NCI-H510A (cell line): ENCODE measurements at places on chromosomes 1 and 21.

GRCh38 chr1:90718411-90719329, 1.6 kb upstream of the BARHL2 start:
- DNase-seq = peak; percentile 42

DNA sequence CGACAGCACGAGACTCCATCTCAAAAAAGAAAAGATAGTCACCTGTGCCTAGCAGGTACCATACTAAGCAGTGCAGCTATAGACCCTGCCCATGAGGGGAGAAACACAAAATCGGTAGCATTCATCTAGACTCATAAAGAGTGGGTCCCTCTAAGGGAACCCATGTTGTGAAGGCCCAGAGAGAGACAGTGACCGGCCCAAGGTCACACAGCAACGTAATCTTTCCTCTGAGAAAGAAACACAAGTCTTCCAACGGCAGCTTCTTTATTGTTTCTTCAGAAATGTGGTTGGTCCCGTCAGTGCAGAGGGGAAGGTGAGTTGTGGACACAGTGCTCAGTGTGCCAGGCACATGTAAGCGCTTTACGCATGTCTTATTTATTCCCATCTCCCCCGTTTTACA, 198.6 kb upstream of the TMEM51 start:
- DNase-seq = no peak

- no peak for DNase-seq
Observed at GRCh38 chr1:24898152-24898908, 31.7 kb downstream of the RUNX3 start.

- no peak for DNase-seq
Observed at GRCh38 chr21:31180256-31181081, 142.2 kb upstream of the KRTAP19-8 start.

GRCh38 chr1:20399606-20400180, 86.3 kb downstream of the CAMK2N1 start:
- no peak for DNase-seq

DNA sequence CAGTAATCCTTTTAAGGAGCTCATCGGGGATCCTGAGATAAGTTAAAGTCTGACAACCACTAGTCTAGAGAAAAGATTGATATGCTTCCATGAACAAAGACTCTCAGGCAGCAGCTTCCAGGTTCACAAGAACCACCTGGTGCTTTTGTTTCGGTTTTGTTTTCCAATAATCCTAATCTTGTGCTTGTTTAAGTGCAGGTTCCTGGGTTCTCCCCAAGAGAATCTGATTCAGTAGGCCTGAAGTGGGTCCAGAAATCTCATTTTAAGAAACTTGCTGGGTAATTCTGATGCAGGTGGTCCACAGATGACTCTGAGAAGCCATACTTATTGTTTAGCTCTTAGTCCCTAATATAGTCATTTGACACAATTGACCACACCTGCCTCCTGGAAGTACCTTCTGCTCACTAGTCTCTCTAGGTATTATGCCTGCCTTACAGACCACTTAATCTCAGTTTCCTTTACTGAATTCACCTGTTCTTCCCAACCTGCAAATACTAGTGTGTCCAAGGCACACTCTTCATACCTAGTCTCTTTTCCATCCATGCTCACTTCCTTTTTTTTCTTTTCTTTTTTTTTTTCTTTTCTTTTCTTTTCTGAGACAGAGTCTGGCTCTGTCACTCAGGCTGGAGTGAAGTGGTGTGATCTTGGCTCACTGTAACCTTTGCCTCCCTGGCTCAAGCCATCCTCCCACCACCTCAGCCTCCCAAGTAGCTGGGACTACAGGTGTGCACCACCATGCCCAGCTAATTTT, 20.5 kb upstream of the FRRS1 start:
- DNase-seq = no peak

- DNase-seq = no peak
Observed at GRCh38 chr1:15899266-15899665, 51.8 kb downstream of the SPEN start.

- DNase-seq = no peak
Observed at GRCh38 chr1:109620401-109620791, 759 bp downstream of the AMPD2 start.

DNA sequence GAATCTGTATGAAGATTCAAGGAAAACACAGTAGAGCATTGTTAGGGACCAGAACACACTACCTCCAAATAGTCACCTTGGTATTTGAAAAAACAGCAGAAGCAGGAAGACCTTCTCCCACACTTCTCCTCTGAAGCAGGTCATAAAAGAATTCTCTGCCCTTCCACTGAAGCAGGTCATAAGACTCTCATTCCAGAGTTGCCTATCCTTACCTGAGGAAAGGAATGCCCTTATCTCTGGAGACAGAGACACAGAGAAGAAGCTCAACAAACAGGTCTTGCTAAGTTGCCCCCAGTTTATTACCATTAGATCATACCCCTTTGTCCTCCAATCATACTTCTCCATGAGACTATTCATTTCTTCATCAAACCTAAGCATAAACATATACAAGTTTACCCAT, 225.8 kb upstream of the TNR start:
- DNase-seq = no peak

DNA sequence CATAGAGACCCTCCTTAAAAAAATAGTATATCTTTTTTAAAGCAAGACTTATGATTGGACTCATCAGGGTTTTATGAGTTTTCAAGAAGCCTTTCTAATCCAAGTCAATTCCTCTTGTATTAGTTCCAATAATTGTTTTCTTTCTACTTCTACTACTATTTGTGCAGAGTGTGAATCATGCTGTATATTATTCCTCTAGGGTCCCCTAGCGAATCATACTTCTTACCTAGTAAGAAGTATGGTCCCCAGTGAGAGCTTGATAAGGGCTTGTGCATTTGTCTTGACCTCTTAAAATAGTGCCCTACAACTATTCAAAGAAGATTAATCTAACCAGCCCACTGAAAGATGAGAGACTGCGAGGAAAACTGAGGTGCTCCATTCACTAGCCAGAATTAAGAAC, 715.7 kb upstream of the ZP4 start:
- DNase-seq = no peak

DNA sequence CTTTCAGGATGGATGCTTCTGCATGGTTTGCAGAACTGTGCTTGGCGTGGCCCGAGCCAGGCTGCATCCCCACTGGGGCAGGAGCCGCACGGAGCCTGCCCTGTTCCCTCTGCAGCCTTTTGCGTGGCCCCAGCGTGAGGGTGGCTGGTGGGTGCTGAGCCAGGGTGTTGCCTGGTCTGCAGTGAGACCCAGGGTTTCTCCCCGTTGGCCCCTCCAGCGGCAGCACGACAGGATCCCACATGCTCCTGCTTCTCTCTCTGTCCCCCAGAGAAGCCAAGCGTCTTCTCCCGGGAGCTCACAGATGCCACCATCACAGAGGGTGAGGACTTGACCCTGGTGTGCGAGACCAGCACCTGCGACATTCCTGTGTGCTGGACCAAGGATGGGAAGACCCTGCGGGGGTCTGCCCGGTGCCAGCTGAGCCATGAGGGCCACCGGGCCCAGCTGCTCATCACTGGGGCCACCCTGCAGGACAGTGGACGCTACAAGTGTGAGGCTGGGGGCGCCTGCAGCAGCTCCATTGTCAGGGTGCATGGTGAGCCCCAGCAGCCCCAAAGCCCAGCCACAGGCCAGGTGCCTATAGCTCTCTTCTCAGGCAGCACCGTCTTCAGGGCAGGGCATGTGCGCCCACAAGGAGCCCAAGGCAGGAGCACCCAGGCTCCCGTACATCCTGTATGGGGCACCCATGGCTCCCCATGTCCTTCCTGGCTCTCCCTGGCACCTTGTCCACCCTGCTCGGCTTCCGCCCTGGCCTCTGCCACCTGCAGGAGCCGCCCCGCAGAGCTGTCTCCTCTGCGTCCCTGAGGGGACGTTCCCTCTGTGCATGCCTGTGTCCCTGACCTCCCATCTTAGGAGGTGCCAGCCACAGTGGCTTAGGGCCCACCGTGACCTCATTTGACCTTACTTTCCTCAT, 78.9 kb downstream of the OBSCN start:
- DNase-seq = no peak
